Stimulated activated CD4-positive, alpha-beta T cell treated with anti-CD3 and anti-CD28 coated beads, Interleukin-15, amount 100 ng/mL, for 48 hours (primary cell): ENCODE measurements at places on chromosomes 1 and 21.

GRCh38 chr1:87134061-87134460 is 194.6 kb upstream of the LMO4 start:
- DNase-seq: no peak

DNA sequence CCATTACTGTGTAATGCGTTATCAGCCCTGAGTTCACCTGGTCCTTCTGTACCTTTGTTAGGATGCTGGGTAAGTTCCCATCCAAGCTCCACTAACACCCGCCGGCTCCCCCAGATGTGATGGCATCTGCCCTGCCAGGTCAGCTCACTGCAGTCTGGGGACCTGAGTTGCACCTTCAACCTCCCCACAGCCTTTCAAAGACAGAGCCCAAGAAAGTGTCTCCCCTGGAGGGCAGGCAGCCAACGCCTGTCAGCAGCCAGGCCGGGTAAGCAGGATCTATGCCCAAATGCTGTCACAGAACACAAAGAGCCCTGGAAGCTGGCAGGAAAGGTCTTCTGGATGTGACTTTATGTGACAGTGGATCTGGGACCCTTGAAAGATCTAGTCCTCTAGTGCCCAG is 13.7 kb downstream of the MRAP start:
- no peak for DNase-seq

- DNase-seq: no peak
These were observed 314.1 kb upstream of the USP25 start for GRCh38 chr21:15415541-15416261.

DNA sequence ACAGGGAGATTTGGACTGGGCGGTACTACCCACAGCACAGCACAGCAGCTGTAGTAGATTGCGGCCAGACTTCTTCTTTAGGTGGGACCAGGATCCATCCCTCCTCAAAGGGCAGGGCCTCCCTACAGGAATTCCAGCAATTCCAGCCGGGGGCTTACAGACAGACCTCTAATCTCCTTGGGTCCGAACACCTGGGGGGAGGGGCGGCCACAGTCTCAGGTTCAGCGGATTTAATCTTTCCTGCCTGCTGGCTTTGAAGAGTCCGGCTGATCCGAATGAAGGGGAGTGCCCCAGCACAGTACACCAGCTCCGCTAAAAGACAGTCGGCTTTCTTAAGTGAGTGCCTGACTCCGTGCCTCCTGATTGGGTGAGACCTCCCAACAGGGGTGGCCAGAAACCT is 1708.5 kb downstream of the BRINP3 start:
- DNase-seq: no peak

GRCh38 chr21:14559102-14559501 is 13.0 kb upstream of the SAMSN1 start:
- no peak for DNase-seq

- no peak for DNase-seq
These were observed 70.2 kb downstream of the GADD45A start for GRCh38 chr1:67755160-67755559.

DNA sequence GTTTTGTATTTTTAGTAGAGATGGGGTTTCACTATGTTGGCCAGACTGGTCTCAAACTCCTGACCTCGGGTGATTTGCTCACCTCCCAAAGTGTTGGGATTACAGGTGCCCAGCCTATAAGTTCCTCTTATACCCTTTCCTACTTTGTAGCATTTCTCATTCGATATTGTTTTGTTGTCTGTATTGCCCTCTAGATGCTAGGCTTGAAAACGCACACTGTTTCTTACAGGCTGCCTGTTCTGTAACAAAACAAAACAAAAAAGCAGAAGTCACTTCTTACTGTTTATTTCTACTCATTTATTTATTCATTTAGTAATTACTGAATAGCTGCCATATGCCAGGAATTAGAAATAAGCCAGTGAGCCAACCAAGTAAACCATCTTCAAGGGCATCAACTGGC is 136.9 kb upstream of the BMP8A start:
- DNase-seq: no peak

DNA sequence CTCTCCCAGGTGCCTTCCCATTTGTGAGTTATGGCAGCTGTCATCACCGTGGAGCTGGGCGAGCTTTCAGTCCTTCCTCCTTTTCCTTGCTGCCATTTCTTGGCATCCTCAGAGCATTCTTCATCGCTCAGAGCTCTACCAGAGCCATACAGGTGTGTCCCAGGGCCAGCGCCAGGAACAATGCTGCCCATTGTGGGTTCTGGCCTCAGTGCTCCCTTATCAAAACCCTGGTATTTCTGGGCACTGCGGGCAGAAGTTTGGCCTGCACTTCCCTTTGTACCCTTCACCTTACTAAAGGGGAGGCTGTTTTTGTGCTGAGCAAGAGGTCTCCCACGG is 28.5 kb downstream of the RASSF5 start:
- no peak for DNase-seq

- no peak for DNase-seq
These were observed 17.4 kb upstream of the SLC22A15 start for GRCh38 chr1:115958866-115959265.

- DNase-seq: no peak
These were observed 66.5 kb downstream of the KIRREL1 start for GRCh38 chr1:158059984-158060383.

- DNase-seq: no peak
These were observed 1.7 kb downstream of the WNT9A start for GRCh38 chr1:227945891-227946623.

GRCh38 chr21:45837936-45838335 is 143.6 kb upstream of the COL6A1 start:
- no peak for DNase-seq

GRCh38 chr1:205301205-205301821 is 20.2 kb downstream of the NUAK2 start:
- no peak for DNase-seq
